ENCODE measurements at places on chromosomes 2 and 18.

GRCh38 chr2:218924757-218925156 lies 34.7 kb upstream of the CDK5R2 start:
- no peak for DNase-seq

- peak; percentile 22 for DNase-seq
Measured at GRCh38 chr18:76984193-76985155, 148.1 kb downstream of the MBP start.

GRCh38 chr2:240905176-240905781 lies 857 bp upstream of the CROCC2 start:
- DNase-seq = no peak

DNA sequence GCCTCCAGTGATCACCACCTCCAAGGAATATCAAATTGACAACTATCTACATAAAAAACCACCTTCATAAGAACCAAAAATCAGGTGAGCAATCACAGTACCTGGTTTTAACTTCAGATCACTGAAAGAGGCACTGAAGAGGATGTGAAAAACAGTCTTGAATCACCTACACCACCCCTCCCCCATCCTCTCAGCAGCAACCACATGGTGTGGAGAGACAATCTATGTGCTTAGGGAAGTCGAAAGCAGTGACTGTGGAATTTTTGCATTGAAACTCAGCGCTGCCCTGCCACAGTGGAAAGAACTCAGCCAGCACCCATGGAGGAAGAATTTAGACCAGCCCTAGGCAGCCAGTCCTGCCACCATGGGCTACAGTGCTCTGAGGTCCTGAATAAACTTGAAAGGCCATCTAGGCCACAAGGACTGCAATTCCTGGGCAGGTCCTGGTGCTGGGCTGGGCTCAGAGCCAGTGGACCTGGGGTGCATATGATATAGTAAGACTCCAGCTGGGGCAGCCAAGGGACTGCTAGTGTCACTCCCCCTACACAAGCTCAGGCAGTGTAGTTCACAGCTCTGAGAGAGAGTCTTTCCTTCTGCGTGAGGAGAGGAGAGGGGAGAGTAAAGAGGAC lies 75.6 kb downstream of the ATL2 start:
- DNase-seq = no peak

DNA sequence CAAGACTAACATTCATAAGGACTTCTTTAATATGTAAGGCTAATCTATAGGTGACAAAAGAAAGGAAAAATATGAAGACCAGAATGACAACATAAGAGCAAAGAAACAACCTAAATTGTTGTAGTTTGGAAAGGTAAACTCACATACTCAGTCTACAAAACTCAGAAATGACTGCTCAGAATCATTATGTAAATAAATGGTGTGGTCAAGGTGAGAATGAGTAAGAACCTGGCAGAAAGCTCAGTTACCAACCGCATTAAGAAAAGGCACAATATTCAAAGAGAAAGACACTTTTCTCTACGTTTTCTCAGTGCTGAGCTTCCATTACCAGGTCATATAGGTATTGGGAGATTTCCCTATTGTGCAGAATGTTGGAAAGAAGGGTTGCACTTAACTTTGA lies 15.8 kb downstream of the ATF2 start:
- no peak for DNase-seq

GRCh38 chr2:94874277-94874997 lies 3.2 kb downstream of the TEKT4 start:
- DNase-seq = no peak

DNA sequence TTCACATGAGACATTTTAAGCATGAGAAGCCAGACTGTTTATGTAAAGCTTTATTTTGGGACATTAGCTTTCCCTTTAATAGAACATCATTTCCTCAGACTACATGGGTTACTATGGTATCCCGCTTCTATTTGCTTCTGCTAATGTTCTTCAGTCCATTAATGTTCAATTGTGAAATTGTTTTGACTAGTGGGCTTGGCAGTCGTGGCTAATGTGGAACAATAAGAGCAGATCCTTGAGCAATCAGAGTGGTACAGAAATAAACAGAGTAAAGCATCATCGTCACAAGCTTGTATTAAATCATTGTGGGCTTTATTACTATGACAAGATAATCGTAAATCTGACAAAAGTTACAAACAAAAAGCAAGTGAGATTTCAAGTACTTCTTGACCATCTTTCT lies 60.2 kb downstream of the PDE1A start:
- DNase-seq = no peak

- no peak for DNase-seq
Measured at GRCh38 chr2:146227152-146228019, 1617.4 kb upstream of the ACVR2A start.

DNA sequence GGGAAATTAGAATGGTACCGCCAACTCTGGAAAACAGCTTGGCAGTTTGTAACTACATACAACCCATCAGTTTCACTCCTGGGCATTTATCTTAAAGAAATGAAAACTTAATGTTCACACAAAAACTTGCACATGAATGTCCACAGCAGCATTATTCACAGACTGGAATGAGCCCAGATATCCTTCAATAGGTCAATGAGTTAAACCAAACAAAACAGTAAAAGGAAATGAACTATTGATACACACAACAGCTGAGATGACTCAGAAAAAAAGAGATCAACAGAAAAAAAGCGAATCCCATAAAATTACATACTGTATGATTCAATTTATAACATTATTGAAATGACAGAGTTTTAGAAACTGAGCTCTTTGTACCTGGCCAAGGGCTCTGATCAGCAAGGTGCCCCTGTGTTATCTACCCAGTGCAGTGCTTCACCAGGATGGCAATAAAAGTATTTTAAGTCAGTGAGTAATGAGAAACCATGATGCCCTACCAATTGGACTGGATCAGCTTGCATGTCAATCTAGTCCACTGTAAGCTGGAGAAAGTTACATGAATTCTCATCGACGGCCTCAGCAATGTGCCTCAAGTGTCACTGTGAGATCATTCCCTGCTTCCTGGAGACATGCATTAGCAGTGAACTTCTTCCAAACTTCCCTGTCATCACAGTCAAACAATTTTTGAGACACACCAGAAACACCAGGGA lies 21.9 kb downstream of the TMEM237 start:
- no peak for DNase-seq

- DNase-seq = peak; percentile 68
Measured at GRCh38 chr2:98775146-98775986, 44.4 kb upstream of the MGAT4A start.

DNA sequence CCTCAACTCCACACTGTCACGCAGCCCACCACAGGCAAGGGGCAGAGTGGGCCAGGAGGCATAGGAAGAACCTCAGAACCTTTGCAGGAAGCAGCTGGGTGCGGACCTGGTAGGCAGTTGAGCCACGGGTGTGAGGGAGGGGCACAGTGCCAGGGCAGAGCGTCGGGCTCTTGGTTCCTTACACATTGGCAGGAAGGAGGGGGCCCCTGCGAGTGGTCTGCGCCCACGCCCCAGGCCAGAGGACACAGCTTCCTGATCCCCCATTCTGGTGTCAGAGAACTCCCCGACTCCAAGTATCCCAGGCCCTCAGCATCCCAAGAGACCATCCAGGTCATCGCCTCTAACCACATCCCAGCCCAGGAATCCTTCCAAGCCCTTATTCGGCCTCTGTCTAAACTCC lies 61.5 kb downstream of the TNS1 start:
- no peak for DNase-seq
